Caco-2 (cell line): ENCODE measurements at places on chromosomes 1 and 21.

GRCh38 chr1:94769551-94769950 is 50.6 kb upstream of the SLC44A3 start:
- no peak for DNase-seq

GRCh38 chr21:26788790-26789189 is 56.4 kb downstream of the ADAMTS1 start:
- DNase-seq = no peak

- no peak for DNase-seq
These were observed 49.8 kb upstream of the KCNE1 start for GRCh38 chr21:34561806-34562205.

DNA sequence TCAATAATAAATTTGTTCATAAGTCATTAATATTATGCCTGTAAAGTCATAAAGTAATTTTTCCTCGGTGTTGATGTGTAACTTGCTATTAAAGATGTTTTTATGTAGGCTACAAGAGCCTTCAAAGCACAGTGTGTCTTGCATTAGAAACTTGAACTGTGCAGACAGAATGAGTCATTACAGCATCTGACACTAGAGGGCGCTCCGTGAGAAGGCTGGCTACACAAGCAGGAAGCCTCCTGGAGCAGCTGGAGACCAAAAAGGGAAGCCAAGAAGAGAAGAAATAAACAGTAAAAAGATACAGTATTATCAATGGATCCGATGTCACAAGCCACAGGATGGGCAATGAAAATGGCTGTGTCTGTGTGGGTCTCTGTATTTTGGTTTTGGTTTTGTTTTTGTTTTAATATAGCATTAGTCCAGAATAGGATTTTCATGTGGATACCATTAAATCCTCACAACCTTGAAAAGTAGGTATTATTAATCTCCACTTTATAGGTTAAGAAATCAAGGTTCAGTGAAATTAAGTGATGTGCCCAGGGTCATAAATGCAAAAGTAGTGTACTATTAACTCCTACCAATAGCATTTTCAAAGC is 16.1 kb upstream of the LRRC8D start:
- DNase-seq = peak; percentile 80

- DNase-seq = no peak
These were observed 210.3 kb downstream of the SETD4 start for GRCh38 chr21:35850029-35850428.

- DNase-seq = no peak
These were observed 59.6 kb upstream of the HP1BP3 start for GRCh38 chr1:20846461-20847374.

DNA sequence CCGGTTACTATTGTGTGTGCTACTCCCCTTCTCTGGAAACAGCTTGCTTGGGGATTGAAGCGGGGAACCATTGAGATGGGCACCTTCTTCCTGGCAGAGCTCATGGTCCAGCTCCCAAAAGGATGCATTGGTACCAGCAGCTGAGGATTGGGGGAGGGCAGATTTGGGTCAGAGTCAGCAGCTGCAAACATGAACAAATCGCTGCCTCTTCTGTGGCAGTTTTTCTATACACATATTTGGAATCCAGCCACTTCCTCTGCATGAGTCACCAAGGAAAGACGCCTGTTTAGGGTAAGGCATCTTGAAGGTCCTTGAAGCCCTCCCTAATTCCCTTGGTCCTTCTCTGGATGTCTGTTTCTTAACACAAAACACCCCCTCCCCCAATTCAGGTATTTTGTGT is 104.7 kb downstream of the DAB1 start:
- no peak for DNase-seq

- DNase-seq = no peak
These were observed 1.1 kb downstream of the F5 start for GRCh38 chr1:169585181-169585580.

- no peak for DNase-seq
These were observed 11.3 kb downstream of the MRAP start for GRCh38 chr21:32309906-32310460.

DNA sequence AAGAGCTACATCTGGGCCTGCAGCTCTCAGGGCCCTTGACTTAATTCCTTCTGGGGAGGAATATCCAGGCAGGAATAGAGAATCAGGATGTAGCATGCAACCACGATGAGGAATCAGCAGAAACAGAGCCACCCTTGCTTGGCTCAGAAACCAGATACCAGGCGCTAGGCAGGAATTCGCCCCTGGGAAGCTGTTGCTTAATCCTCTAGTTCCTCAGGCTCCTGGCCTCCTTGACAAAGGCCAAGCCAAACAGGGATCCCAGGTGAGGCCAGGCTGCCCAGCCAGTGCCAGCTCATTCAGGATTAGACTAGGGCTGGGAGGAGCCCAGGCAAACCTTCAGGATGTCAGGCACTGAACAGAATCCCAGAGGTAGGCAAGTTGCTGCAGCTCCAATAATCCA is 48.2 kb upstream of the IRF2BP2 start:
- no peak for DNase-seq

- DNase-seq = no peak
These were observed 730 bp upstream of the PHF13 start for GRCh38 chr1:6612641-6613360.

DNA sequence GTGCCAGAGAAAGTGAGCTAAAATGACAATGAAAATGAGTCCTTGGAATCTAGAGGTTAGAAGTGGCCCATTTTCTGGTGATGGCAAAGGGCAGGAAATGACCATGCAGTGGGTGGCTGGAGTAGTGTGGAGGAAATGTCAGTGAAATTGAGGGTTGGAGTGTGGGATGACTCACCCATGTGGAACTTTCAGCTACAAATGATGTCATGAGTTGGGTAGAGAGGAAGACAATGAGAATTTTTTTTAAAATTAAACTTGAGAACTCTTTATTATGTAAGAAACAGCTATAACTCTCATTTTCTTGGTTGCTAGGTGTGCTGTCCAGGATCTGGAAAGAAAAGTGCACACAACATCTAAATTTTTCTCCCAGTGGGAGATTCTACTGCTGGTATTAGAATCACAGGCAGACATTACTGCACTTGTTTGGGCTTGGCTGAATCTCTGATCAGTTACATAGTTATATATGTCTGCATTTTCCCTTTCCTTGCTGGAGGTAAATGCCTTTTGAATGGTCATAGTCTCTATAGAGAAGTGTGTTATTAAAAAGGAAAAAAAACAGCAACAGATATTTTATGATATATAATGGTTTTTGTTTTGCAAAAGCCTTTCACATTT is 56.8 kb upstream of the GNG12 start:
- no peak for DNase-seq

DNA sequence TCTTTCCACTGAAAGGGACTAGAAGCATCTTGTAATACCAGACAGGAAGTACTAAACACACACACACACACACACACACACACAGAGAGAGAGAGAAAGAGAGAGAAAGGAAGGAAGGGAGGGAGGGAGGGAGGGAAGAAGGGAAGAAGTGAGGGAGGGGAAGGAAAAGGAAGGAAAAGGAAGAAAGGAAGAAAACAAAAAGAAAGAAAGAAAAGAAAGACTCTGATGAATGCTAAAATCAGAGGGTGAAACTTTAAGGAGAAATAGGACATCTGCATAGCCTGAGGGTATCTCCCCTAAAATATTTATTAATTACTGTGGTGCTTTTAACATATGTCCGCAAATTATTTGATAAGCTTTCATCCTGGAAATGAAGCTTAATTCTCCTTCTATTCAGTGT is 10.6 kb downstream of the TRIT1 start:
- DNase-seq = no peak

GRCh38 chr1:64715186-64715585 is 29.7 kb upstream of the RAVER2 start:
- DNase-seq = no peak

- DNase-seq = no peak
These were observed 469.0 kb upstream of the VAMP3 start for GRCh38 chr1:7302126-7302525.
